Ovary (tissue), 10 donors: ENCODE measurements at places on chromosomes 11 and 22.
A peak's percentile ranks its signal among the peaks of the same experiment; 100 is the strongest.

- DNase-seq: no peak
Observed at GRCh38 chr11:77051511-77051910, 15.3 kb upstream of the CAPN5 start.

DNA sequence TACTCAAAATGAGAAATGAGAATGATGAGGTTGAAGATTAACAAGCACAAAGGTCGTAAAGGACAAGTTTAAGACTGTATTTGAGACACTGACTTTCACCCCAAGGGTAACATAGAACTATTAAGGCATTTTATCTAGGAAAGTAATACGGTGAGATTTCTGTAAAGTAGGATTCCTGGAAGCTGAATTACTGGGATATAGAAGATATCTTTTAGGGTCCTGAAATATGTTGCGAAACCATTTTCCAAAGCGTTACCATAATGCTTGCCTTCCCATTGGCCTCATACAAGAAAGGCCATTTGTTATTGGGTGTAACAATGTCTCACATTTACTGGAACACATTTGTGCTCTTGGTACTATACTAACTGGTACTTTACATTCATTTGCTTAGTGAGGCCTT is 1185.9 kb upstream of the TENM4 start:
- DNase-seq: no peak

DNA sequence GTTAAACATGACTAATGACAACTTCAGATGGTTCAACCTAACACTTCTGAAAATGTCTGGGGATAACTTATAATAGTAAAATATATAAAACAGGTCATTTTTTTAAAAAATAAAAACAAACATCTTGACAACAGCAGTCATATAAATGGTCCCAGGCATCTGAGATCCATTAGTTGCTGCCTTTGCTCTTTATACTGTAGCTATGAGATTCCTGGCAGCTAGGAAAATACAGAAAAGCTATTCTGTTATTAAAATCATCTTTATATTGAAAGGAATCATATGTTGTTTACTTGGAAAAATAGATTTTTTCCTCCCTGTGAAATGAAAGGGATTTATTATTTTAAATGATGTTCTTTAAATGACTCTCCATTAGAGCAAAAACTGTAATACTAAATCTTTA is 55.7 kb upstream of the DEUP1 start:
- DNase-seq: no peak

DNA sequence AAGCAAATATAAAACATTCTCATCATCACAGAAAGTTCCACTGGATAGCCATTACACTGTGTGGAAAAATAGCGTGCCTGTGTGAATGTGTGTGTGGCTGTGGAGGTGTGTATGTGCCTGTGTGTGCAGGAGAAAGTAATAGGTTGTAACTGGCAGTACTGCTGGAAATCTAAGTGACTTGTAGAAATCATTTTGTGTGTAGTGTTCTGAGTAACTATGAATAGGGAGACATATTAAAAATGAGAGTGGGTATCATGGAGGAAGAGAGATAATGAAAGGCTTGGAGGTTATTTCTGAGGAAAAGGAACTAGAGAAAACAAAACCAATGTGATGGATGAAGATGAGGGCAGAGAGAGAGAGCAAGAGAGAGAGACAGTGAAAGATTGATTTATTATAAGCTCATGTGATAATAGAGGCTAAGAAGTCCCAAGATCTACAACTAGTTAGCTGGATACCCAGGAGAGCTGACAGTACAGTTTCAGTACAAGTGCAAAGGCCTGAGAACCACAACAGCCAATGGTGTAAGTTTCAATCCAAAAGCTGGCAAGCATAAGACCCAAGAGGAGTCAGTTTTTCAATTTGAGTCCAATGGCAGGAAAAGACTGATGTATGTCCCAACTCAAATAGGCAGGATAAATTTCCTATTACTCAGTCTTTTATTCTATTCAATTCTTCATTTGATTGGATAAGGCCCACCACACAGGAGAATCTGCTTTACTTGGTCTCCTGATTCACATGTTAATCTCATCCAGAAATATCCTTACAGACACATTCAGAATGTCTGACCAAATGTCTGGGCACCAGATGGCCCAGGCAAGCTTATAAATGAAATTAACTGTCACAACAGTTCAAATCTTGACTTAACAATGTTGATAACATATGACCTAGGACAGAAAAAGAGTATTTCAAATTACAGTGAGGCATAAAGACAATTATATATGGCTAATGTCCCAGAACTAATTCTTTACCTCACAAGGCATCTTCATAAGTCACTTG is 14.9 kb downstream of the KBTBD3 start:
- DNase-seq: no peak

DNA sequence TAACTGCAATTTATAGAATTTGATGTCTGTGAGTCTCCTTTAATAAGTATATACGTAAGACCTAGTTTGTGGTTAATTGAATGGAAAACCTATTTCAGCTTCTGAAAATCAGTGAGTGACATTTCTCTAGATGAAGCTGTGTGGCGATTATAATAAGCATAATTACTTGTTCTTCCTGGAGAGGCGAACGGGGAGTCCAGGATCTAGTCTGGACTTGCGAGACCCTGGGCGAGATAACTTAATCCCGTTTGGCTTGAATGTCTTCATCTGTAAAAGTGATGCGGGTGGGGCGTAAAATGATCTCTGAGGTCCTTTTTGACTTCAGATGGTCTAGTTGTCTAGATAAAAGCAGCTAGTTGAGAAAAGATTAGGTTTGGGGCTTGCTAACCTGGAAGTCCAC is 1.1 kb downstream of the PRRG4 start:
- DNase-seq: no peak

GRCh38 chr11:134725716-134726639 is 313.9 kb upstream of the B3GAT1 start:
- no peak for DNase-seq

DNA sequence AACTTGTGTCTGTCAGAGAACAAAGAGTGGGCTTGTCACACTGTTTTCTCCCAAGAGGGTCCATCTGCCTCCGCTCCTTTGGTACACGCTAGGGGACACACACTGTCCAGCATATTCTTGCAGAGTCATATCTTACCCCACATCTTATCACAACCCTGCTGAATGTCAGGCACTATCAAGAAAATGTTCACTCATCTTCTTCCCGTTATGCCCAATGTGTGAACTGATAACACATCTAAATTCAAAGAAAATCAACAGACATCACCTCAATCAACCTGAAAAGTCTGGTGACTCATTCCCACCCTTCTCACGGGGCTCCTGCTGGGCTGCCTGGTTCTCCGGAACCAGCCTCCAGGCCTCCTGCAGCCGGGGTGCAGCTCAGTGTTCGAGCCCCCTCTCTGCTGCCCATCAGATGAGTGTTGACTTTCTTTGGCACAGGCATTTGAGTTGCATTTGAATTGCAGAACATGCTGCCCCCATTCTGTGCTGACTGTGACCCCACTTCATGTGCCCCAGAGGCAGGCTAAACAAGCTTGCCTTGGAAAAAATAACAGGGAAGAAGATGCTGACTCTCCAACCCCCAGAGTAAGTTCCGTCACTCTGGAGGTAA is 19.4 kb downstream of the GRAP2 start:
- DNase-seq: no peak

- peak; percentile 10 for DNase-seq
Observed at GRCh38 chr22:45891996-45892621, 84.9 kb downstream of the WNT7B start.

DNA sequence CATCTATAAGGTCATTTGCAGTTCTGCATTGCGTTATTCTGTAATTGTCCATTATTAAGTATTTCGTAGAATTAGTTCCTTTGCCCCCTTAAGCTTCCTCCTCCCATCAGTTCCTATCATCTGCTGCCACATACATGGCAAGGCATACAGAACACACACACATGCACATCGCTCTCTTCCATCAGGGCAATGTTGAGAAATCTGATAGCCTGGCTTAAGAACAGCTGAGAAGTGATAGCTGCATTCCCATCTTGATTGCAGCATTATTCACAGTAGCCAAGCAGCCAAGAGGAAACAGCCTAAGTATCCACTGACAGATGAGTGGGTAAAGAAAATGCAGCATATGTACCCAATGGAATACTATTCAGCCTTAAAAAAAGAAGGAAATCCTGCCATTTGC is 186.8 kb upstream of the CADM1 start:
- no peak for DNase-seq

- no peak for DNase-seq
Observed at GRCh38 chr11:19426756-19427403, 186.1 kb upstream of the E2F8 start.

- DNase-seq: no peak
Observed at GRCh38 chr11:15663777-15664218, 549.1 kb downstream of the INSC start.

DNA sequence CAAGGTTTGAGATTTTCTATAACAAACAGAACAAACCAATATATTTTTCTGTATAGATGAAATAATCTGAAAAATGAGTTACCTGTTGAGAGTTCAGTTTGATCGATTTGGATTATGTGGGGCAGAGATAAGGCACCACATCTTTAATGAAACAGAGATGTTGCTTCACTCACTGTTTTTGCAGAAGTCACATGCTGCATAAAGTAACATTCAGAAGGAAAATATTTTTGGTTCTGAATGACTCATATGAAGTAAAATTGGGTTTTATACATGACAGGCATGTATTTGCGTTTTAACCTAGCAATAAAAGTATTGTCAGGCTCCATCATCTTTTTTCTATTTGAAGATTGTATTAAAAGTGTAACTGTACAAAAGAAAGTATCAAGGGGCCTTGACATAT is 77.8 kb downstream of the BBOX1 start:
- DNase-seq: no peak

GRCh38 chr11:1006762-1007161 is 29.8 kb downstream of the MUC6 start:
- DNase-seq: peak; percentile 63

GRCh38 chr11:1230456-1231395 is 7.9 kb downstream of the MUC5B start:
- peak; percentile 13 for DNase-seq

GRCh38 chr11:78354408-78355308 is 63.0 kb downstream of the GAB2 start:
- no peak for DNase-seq

DNA sequence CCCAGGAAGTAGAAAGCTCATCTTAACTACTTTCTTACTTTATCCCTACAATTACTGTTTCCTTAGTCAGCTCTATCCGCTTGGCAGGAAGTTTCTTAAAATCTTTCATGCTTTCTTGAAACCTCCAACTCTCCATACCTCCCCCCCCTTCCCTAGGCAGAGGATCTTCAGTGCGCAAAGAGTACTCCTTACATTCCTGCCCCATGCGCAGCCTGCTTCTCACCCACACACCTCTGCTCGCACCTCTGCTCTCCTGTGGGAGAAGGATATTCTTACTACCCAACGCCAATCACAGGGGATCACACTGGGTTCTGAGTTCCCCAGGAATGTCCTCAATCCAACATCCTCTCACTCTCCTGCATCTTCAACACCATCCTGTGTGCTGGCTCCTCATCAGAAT is 12.3 kb downstream of the TCF20 start:
- no peak for DNase-seq

- DNase-seq: no peak
Observed at GRCh38 chr11:128921793-128922192, 20.9 kb downstream of the TP53AIP1 start.

- no peak for DNase-seq
Observed at GRCh38 chr22:39664485-39665200, 94.1 kb downstream of the CACNA1I start.

DNA sequence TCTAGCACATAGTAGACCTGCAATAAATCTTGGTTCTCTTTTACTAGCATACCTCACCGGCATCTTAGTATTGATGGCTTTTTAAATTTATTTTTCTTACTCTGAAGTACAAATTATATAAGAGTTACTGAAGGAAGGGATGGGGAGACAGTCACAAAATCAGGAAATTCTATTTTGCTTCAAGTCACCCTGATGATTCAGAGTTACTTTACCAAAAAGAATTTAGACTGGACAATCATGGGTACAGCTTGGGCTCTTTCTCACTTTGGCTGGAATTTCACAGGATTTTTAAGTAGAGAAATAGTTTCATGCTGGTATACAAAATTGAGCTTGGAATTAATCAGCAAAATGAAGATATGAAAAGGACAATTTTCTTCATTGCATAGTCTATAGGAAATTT is 919.2 kb downstream of the METTL15 start:
- DNase-seq: no peak

DNA sequence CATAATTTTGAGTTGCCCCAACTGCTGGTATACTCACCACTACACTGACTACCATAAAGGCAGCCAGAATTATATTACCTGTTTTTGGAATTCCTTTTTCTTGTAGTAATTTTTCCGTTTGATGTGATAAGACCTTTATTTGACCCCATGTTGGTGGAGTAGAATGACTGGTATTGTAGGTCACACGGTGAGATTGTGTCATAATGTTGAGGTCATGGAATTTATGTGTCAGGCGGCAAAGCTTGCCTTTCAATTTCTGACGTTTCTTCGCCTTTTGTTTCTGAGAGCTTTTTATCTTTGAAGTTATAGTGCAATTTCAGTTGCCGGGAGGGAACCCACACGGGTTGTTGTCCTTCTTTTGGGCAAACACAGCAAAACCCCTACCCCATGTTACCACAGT is 13.0 kb downstream of the OR52K1 start:
- DNase-seq: no peak

DNA sequence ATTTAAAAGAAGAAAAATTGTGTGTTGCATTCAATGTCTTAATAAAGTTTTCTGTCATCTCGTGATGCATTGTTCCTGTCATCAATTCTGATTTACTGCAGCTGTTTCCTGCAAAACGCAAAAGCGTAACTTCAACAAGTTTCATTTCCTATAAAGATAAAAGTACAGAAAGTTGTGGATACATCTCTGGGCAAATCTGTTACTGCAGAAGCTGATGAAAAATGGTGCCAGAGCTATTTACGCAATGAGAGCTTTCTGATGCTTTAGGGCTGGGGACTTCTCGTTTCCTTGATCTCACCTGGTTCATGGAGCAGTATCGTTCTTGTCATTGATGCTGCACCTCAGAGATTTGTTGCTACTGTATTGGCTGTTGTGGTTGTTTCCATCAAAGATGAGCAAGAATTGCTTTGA is 15.5 kb upstream of the MS4A12 start:
- no peak for DNase-seq

DNA sequence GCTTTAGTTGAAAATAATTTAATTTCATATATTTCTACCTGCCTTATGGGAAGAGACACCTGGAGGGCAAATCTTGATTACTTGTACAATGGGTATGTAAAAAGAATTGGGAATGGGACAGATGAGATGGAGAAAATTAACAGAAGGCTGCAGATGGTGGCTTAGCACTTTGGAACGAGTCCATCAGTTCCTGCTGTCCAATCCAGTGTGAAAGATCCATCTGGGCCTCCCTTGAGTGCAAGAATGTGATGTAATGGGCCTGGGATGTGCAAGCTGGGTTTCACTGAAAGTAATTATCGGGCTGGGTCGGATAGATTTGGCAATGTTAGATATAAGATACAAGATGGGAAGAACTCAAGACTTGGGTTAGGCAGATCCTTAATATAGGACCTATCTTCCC is 42.0 kb downstream of the CECR2 start:
- DNase-seq: no peak

GRCh38 chr22:20268279-20269012 is at the start of gene RTN4R:
TSS of gene RTN4R (minus strand) at chr22:20268318. CDS start at chr22:20268092, 226 bp downstream.
- peak; percentile 58 for DNase-seq

DNA sequence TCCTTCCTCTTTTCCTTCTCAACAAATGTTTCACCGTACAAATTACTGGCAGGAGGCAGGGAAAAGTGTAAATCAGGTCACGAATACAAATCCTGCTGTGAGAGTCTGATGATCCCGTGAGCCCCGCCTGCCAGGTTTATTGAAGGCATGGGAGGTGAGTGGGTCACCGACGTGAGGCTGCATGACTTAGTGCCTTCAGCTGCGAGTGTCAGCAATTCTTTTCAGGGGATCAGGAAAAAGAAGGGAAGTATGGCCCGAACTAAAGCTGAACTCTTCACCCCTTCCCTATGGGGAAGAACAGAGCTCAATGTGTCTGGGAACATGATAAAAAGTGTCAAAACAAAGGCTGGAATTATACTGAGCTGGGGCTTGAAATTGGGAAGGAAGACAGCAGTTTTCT is 166.2 kb downstream of the OPCML start:
- no peak for DNase-seq
